ENCODE measurements at places on chromosomes 1 and 21. TPM values are rescaled to one million over a fixed set of nuclear protein-coding genes. Genes with fewer than 3 reads are reported as not detected.

GRCh38 chr1:12458571-12458970, 159.4 kb downstream of the DHRS3 start:
- H3K27ac ChIP-seq, result peak overlapping the region; percentile 13
- no peaks in the 10 kb centered on the region for H3K27me3 ChIP-seq
- no peak for DNase-seq
- no peaks in the 10 kb centered on the region for H3K36me3 ChIP-seq
- H3K4me3 ChIP-seq, result no peak overlapping the region

DNA sequence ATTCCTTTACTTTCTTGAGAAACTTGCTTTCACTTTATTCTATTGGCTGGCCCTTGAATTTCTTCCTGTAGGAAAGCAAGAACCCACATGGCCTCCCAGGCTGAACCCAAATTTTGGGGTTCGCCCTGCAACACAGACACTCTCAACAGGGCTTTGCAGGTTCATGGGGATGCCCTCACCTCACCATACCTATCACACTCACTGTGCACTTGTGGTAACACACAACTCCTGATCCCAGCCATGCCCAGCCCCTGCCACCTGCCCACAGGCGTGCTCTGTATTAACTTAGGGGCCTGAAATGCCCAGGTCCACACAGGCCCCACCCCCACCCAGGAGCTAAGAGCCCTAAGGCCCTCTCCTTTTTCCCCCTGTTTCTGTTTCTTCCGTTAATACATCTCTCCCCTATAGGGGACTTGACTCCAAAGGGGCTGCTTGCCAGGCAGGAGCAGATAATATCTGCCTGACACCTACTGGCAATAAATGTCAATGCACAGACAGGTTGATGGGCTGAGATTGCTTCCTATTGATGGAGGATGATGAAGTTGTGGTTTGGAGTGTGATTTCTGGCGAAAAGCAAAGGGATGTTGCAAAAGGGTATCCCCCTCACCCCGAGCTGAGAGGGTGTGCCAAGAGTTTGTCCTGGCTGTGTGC, 171.5 kb downstream of the AJAP1 start:
- no peak overlapping the region for H3K27ac ChIP-seq
- no peak overlapping the region for H3K4me3 ChIP-seq
- no peaks in the 10 kb centered on the region for H3K36me3 ChIP-seq
- no peak for DNase-seq

DNA sequence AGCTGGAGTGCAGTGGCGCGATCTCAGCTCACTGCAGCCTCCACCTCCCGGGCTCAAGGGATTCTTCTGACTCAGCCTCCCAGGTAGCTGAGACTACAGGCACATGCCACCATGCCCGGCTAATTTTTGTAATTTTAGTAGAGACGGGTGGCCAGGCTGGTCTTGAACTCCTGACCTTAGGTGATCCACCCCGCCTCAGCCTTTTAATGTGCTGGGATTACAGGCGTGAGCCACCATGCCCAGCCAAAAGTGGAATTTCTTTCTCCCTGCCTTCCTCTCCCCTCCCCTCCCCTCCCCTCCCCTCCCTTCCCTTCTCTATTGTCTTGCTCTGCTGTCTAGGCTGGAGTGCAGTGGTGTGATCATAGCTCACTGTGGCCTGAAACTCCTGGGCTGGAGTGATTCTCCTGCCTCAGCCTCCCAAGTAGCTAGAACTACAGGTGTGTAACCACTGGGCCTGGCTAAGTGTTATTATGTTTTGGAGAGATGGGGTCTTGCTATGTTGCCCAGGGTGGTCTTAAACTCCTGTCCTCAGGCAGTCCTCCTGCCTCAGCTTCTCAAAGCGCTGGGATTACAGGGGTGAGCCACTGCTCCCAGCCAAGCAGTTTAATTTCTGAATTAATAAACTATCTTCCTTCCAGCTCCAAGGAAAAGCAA, 10.0 kb upstream of the MACF1 start:
- H3K4me1 ChIP-seq, result peaks cover 8% of the 10 kb centered on the region
- no peaks in the 10 kb centered on the region for H3K27me3 ChIP-seq
- no peaks in the 10 kb centered on the region for H3K36me3 ChIP-seq
- peak overlapping the region; percentile 99 for H3K27ac ChIP-seq

- H3K4me3 ChIP-seq, result no peak overlapping the region
- H3K27me3 ChIP-seq, result no peaks in the 10 kb centered on the region
- H3K4me1 ChIP-seq, result no peaks in the 10 kb centered on the region
- DNase-seq, result no peak
- no peaks in the 10 kb centered on the region for H3K36me3 ChIP-seq
These were observed 1068.8 kb upstream of the ADGRL4 start for GRCh38 chr1:80075351-80075750.

Gene ARHGEF10L
- 26.7 TPM for total RNA-seq
